Dermis blood vessel endothelial cell (primary cell): ENCODE measurements at places on chromosomes 16 and 17.

DNA sequence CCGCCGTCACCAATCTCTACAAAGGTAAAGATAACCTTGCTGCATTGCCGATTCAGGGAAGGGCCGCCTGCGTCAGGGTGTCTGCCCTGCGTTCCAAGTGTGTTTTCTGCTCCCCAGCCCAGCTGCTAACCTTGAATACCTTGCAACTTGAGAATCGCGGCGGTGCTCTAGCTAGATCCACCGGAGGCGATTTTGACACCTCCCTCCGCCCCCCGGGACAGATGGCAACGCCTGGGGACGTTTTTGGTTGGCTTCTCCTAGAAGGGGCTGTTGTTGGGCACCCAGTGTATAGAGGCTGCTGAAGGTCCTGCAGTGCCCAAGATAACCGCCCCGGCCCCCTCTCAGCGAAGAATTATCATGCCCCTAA is 1.5 kb downstream of the HAPSTR1 start:
- peak; percentile 33 for DNase-seq

GRCh38 chr17:76354747-76355310 is 1.1 kb upstream of the PRPSAP1 start:
- DNase-seq: no peak

DNA sequence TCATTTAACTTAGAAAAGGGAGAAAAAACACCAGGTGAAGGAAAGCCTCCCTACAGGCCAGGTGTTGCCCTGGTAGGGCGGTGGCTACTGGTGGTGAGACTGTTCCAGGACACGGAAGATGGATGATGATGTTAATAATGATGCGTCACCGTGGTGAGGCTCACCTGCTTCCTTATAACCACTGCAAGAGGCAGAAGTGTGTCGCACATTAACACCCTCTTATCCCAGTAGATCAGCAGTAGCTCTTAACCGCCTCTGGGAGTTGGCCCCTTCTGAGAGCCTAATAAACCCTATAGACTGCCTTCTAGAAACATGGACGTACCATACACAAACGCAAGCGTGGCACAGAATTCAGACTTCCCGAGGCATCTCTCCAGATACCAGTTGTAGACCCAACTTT is 7.8 kb downstream of the BFAR start:
- no peak for DNase-seq

DNA sequence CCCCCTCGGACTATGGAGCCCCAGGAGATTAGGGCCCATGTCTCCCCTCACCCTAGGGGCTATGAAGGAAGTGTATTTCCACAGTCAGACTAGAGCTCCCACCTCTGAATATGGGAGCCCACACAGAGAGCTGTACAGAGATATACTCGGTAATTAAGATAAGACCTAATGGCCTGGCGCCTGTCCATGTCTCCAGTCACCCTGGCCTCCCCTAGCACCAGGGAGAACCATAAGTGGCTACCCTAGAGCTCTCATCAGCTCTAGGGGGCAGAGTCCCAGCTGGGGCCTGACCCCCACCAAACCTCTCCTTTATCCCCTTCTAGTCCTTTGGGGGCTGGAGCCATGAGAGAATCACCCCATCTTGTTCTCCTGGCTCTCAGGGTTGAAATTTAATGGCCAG is 2.4 kb downstream of the TMEM101 start:
- no peak for DNase-seq

DNA sequence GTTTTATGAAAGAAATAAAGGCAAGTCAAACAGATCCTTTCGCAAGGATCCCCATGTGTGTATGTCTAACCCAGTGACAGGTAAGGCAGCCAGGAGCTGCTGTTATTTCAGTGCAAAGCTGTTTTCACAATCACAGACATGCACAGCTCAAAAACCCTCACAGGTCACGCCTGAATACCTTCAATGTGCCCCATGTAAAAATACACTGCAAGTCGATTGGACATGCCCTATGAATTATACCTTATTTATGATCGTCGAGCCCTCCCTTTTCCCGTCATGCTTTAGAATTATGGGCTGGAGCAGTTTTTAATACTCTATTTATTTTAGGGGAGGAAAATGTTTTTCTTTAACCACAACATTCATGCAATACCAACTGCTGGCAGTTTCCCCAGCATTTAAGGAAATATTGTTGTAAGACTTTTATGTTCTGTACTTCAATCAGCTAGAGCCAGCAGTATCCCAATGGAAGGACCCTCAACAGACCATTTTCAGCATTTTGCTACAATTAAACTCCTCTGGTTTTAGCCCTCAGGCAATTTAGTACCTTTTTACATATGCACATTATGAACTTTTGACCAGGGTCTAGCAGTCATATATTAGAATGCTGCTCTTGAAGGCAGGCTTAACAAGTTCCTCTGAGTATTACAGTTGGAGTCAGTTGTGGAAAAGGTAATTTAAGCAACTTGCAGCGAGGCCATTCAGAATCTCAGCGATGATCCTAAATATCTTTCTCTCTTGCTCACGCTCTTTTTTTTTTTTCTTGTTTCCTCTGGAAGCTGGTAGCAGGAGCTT is 362.2 kb downstream of the WWOX start:
- DNase-seq: no peak

DNA sequence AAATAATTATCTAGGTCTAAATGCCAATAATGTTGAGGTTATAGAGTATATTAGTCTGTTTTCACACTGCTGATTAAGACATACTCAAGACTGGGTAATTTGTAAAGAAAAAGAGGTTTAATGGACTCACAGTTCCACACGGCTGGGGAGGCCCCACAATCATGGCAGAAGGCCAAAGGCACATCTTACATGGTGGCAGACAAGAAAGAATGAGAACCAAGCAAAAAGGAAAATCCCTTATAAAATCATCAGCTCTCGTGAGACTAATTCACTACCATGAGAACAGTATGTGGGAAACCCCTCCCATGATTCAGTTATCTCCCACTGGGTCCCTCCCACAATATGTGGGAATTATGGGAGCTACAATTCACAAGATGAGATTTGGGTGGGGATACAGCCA is 2.9 kb upstream of the KATNB1 start:
- DNase-seq: no peak
